Heart right ventricle (tissue), 16 donors: ENCODE measurements at places on chromosomes 16 and 17. TPM values are rescaled to one million over a fixed set of nuclear protein-coding genes. Genes with fewer than 3 reads are reported as not detected.

ANKRD40CL gene
- polyA plus RNA-seq, result not detected

CCL3 gene
- not detected for polyA plus RNA-seq

SLC4A1 gene
- 0.06 TPM for polyA plus RNA-seq

AXIN2 gene
- 9.4 TPM for polyA plus RNA-seq

SRCIN1 gene
- 1.2 TPM for polyA plus RNA-seq

NAA60 gene
- polyA plus RNA-seq, result 41.6 TPM

GAS2L2 gene
- 0.15 TPM for polyA plus RNA-seq

KRT10 gene
- 86.8 TPM for polyA plus RNA-seq

PYY gene
- not detected for polyA plus RNA-seq

TMEM114 gene
- polyA plus RNA-seq, result not detected

GALR2 gene
- polyA plus RNA-seq, result not detected

NPIPB9 gene
- polyA plus RNA-seq, result 1.4 TPM

NEUROD2 gene
- not detected for polyA plus RNA-seq

DUSP3 gene
- 119 TPM for polyA plus RNA-seq

CALB2 gene
- 1.3 TPM for polyA plus RNA-seq

CLDN6 gene
- 0.03 TPM for polyA plus RNA-seq
